ENCODE measurements at places on chromosomes 7 and 10.

- no peak for DNase-seq
Measured at GRCh38 chr10:119245272-119245671, 37.9 kb downstream of the GRK5 start.

GRCh38 chr10:121838149-121838548 lies 89.7 kb downstream of the ATE1 start:
- no peak for DNase-seq

- DNase-seq, result peak; percentile 8
Measured at GRCh38 chr10:55174419-55174818, 373.4 kb upstream of the PCDH15 start.

GRCh38 chr10:72679838-72680241 lies 12.1 kb upstream of the MCU start:
- DNase-seq, result peak; percentile 89

DNA sequence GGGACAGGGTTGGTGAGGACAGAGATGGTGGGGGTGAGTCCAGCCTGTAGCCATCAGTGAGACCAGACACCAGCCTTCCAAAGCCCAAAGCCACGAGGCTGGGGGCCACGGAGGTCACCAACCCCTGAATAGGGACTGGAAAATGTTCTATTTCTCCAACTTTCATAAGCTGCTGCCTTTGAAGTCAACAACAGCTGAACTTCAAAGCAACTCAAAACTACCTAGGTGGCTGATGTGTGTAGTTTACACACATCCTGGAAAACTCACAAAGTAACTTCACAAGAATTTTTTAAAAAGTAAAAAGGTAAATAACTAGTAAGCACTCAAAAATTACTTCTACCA lies 88.8 kb downstream of the CHST15 start:
- peak; percentile 71 for DNase-seq
